ENCODE measurements at places on chromosomes 4 and X.

DNA sequence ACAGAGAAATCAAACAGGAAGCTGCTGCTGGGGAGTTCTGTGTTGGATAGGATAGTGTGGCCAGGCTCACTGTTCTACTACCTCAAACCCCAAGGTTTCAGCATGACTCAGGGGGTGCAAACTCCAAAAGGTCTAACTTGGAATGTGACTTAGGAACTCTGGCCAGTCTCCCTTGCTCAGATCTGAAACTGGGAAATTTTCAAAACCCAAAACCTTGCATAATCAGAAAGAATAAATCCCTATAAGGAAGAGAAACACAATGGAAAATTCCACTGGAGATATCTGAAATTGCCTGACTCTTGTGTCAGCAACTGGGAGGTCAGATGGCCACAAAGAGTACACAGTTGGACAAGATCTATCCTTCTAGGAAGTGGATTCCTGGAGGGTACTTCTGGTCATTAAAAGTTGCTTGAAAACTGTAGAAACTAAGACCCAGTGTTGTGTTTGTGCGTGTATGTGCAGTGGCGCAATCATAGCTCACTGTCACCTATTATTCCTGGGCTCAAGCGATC is 58.0 kb downstream of the PPEF2 start:
- no peak for DNase-seq

DNA sequence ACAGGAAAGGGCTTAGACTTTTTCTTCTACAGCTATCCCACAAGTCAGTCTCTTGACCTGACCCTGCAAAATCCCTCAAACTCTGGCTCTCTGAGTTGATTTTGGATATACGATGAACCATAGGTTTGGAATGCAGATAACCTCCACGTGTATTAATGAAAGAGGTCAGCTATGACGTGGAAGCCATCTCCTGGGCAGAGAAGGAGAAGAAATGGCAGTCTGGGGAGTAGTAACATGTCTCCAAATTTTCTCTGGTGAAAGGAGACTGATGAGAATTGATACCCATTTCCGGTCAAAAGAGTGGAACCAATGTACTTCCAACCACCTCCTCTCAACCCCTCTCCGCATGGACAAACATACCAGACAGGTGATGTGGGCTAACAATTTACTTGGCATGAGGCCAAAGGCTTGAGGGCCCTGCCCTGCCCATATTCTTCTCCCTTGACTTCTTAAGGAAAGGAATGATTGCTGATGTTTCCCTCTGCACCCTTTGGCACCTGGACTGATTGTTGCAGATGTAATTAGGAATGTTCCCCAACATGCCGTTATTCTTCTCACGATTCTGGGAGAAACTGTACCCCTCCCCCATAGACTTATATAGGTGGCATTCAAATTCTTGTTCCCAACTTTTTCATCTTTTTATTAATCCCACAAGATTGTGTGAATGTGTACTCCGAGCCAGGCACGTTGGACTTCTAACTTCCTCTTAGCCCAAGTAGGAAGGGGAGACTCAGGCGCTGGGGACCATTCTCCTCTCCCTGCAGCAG is 580 bp upstream of the PLS3 start:
- no peak for DNase-seq

- DNase-seq: no peak
Measured at GRCh38 chr4:96131186-96131585, 291.3 kb downstream of the PDHA2 start.

DNA sequence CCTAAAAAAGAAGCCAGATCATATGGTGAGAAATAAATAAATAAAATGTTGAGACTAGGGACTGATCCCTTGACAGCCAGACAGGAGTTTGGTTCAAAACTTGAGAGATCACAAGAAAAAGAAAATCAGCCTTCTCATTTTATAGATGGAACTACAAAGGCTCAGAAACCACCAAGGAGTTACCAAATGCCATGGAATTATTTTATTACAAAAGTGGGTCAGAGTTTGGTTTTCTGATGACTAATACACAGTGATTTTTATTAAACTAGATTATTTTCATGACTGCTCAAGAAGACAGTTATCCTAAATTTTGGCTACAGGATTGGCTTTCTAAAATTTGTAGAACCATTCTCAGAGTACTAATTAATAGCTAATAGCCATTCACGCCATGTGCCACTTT is 6.2 kb downstream of the CXCL1 start:
- no peak for DNase-seq

Data from D721Med (cell line).